ENCODE measurements at places on chromosomes 7 and 10. TPM values are rescaled to one million over a fixed set of nuclear protein-coding genes. Genes with fewer than 3 reads are reported as not detected.

DNA sequence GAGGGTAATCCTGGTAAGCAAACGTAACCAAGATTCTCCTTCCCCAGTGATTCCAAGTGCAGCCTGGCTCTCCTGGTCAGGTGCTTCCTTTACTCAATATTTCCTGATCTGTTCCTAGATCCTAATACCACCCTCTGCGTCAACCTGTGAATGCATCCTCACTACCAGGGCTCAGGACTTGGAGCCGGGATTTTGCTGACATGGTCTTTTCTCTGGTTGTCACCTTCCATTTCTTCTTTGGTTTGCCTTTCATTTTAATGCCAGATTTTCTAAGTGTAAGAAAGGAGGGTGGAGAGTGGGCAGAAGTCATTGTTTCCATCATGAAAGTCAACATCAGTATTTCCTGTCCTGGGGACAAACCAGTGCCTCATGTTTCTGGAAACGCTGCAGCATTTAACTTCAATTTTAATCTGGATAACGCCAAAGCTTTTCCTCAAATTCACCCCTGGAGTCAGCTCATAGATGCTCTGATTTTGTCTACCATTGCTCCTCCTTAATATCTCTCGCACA is 210.4 kb upstream of the ZNF32 start:
- no peak for DNase-seq

CPA1 gene
- total RNA-seq = not detected

- DNase-seq = no peak
These were observed 50.0 kb downstream of the SRI start for GRCh38 chr7:88169717-88170320.

DNA sequence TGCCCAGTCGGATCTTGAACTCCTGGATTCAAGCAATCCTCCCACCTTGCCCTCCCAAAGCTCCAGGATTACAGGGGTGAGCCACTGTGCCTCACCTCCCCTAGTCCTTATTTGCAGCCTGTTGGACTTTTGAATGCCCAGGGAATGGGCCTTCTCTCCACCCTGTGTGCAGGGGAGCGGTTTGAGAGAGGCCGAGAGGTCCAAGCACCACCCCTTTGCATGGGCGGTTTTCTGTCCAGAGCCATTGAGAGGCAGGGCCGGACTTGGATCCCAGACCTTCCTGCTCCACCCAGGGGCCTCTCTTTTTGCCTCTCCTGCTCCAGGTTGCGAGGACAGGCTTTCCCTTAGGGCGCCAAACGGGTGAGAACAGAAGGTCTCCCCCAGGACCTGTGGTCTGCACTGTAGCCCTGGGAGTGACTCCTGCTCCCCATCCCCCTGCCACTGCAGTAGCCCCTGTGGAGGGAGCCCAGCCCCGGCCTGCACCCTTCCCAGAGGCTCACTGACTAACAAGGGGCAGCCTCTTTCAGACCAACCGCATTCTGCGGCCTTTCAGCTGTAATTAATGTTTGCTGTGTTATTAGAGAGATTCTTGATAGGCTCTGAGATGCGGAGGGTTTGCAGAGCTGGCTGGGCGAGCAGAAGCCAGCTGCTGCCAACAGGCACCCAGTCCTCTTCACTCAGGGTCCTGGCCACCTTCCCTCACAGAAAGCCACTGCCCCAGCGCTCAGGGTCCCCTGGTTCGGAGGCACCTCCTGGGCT is 57.9 kb downstream of the ELFN1 start:
- DNase-seq = no peak

DNA sequence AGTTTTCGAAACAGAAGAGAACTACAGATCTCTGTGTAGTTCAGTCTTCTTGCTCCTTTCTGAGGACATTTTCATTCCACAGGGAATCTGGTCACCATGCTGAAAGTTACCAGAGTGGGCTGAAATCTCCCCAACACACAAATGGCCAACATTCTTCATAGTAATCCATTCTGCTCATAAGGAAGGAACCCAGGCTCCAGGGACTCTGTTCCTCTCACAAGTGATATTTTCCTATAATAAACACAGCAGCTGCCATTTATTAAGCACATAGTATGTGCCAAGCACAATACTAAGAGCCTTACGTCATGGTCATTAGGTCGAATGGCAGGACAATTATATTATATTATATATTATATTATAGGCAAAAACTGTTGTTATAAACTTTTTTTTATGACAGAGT is 109.8 kb downstream of the RAB11FIP2 start:
- DNase-seq = no peak

ZNF117 gene
- total RNA-seq = 2.0 TPM

DNA sequence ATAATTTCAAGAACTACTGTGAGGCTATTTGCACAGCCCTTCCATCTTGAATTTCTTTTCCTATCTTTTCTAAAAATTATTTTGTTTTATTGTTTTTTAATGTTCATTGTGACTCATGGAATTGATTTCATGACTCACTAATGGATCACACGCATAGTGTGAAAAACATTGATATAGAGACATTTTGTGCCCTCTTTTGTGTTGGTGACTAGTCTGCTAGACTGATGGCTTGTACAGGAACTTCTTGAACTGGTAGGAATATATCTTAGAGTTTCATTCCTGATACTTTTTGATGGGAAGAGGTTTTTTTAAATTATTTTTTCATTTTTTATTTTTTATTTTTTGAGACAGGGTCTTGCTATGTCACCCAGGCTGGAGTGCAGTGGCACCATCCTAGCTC is 12.6 kb upstream of the NOC3L start:
- no peak for DNase-seq

GIMAP8 gene
- total RNA-seq = not detected

DNA sequence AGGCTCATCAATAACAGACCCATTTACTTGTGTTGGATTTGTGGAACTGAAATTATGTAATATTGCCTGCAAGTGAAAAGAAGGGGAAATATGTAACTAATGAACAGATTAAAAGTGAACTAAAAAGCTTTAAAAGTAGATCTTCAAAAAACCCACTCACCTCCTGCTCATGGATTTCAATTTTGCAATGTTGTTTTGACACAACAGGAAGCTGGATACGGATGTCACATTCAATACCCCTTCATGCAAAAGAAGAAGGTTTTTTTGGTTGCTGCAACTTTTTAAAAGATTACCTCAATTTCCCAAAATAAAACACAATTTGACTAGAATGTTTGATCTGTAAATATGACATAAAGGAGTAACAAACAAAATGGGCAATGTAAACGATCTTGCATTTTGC is 3.3 kb downstream of the MKI67 start:
- no peak for DNase-seq

AZGP1 gene
- not detected for total RNA-seq

DNA sequence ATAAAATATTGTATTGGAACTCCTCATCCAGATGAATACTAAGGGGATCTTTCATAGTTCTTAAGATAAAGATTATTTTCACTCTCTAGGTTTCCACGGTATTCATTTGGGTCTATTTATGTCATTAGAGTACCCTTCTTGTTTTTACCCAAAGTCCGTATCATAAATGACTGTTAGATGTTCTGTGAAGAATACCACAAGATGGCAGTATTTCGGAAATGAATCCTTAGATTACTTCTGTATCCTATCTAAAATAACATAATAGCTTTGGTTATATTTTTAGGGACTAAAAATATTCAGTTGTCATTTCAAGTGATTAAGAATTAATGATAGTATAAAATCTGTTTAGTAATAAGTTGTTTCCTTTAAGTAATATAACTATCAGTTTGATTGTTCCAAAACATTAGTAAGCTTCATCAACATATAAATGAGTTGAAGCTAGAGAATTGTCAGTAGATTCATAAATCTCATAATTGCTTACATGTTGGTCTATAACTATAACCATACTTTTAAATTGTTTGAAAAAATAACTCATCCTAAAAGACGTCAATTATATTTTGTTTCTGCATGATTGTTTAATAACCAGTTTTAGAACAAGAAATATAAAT is 337.5 kb upstream of the KCND2 start:
- peak; percentile 16 for DNase-seq

- DNase-seq = no peak
These were observed 790.7 kb upstream of the COBL start for GRCh38 chr7:52107355-52107754.

DNA sequence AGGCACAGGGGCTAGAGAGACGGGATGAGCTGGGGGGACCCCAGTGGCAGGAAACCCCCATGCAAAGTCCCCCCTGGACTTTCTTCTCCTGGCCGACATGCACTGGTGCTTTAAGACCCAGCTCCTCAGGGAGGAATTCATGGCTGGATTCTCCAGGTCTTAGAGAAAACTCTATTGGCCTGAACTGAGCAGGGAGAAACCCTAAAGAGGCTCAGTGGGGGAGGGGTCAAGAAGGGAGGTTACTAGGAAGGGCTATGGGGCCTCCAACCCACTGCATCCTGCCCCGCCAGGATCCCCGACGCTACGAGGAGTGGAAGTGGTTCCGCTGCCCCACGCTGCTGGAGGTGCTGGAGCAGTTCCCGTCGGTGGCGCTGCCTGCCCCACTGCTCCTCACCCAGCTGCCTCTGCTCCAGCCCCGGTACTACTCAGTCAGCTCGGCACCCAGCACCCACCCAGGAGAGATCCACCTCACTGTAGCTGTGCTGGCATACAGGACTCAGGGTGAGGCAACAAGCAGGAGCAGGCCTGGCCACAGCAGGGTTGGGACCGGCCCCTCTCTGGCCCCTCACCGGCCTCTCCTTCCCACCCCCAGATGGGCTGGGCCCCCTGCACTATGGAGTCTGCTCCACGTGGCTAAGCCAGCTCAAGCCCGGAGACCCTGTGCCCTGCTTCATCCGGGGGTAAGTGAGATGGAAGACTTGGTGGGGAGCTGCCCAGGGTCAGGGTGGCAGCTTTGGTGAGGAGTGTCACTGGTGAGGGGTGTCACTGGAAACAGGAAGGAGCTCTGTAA is 13.8 kb downstream of the ATG9B start:
- no peak for DNase-seq

GRCh38 chr10:49620841-49621378 is 7.1 kb downstream of the CHAT start:
- no peak for DNase-seq

All from epithelial cell of proximal tubule (primary cell).